ENCODE measurements at places on chromosomes 1 and 21. TPM values are rescaled to one million over a fixed set of nuclear protein-coding genes. Genes with fewer than 3 reads are reported as not detected.

GRCh38 chr1:82034812-82035211 is 234.1 kb downstream of the ADGRL2 start:
- no peak for DNase-seq

The LENEP gene
- not detected for total RNA-seq

DNA sequence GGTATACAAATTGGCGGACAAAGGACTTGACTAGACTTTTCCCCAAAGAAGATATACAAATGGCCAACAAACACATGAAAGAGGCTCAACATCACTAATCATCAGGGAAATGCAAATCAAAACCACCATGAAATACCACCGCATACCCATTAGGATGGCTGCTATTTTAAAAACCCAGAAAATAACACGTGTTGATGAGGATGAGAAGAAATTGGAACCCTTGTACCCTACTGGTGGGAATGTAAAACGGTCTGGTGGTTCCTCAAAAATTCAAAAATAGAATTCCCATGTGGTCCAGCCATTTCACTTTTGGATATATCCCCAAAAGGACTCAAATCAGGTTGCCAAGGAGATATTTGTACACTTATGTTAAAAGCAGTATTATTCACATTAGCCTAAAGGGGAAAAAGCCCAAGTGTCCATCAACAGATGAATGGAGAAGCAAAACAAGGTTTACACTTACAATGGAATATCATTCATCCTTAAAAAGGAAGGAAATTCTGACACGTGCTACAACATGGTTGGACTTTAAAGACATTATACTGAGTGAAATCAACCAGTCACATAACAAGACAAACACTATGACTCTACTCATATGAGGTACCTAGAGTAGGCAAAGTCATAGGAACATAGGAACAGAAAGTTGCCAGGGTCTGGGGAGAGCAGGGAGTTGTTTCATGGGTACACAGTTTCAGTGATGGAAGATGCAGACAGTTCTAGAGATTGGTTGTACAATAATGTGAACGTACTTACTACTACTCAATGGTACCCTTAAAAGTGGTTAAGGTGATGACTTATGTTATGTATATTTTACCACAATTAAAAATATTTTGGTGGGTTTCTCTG is 17.0 kb downstream of the CD34 start:
- no peak for DNase-seq

The CYYR1 gene
- total RNA-seq, result 11.4 TPM

DNA sequence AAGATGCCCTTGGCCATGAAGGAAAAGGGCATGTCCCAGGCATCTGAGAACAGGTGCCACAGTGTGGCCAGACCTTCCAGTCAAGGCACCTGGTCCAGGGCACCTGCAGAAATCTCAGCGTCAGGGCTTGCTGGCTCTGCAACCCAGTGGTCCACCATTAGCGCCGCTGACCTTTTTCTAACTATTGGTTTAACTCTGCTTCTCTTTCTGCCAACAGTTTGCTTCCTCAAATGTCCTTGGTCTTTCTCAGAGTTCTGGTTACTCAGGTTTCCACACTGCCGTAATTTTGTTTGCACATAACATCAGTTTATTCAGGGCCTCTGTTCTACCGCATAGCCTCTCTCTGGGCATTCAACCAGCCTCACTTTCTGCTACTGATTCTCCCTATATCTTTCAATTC is 16.5 kb upstream of the FYB2 start:
- DNase-seq, result no peak

- no peak for DNase-seq
Observed at GRCh38 chr1:42046761-42047507, 106.3 kb upstream of the GUCA2B start.

DNA sequence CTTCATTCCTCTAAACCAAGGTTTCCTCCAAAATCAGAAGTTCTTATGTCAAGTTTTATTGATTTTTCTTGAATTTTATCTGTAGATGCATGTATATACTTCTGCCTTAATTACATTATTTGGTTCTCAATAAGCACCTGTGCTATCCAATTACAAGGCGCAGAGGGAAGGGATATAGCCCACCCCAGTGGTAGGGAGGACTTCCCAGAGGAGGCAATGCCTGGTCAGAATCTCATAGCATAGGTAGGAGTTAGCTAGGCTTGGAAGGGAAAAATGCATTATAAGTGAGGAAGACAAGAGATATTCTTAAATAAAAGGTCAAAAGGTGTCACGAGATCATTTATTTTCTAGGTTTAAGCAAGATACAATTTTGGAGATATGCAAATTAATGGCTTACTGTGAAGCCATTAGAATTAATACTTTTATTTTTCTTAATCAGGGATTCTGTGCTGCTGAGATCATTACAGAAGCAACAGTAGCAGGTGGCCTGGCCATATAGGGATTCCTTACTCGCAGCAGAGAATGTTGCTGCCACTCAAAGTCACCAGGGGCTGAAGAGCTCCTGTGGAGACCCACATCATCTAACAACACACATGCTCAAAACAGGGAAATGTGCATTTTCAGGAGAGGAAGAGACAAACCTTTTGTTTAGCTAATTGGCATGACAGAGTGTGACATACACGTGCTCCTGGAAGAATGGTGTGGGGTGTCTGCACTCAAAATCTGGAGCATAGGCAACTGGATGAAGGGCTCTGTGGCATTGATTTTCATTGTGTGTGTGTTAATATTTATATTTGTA is 178.3 kb downstream of the ATG4C start:
- DNase-seq, result no peak

The SPRR2G gene
- total RNA-seq, result not detected

The OR2M3 gene
- total RNA-seq, result not detected

DNA sequence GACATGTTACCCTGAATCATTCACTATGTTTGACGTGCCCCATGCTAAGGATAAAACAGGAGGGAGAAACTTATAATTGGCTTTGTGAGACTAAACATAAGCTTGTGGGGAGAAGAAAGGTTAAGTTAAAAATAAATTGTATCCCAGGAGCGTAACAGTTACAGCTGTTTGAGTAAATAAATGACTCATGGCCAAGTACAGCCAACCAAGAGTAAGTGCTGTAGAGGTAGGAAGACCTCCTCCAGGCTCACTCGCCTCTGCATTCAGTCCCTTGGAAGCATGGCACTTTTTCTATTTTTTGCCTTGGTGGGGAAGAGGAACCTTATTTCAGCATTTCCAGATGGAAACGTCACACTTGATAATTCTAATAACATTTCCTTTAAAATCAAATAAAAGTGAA is 116.5 kb downstream of the ZP4 start:
- no peak for DNase-seq

- no peak for DNase-seq
Observed at GRCh38 chr1:186325239-186325638, 49.8 kb downstream of the TPR start.

DNA sequence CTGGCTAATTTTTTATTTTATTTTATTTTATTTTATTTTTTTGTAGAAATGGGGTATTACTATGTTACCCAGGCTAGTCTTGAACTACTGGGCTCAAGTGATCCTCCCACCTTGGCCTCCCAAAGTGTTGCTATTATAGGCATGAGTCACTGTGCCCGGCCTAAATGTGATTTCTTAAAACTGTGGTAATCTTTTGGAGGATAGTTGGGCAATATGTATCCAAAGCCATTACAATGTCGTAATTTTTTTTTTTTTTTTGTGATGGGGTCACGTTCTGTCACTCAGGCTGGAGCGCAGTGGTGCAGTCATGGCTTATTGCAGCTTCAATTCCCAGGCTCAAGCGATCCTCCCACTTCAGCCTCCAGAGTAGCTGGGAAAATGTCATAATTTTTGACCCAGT is 14.2 kb downstream of the ETV3L start:
- no peak for DNase-seq

DNA sequence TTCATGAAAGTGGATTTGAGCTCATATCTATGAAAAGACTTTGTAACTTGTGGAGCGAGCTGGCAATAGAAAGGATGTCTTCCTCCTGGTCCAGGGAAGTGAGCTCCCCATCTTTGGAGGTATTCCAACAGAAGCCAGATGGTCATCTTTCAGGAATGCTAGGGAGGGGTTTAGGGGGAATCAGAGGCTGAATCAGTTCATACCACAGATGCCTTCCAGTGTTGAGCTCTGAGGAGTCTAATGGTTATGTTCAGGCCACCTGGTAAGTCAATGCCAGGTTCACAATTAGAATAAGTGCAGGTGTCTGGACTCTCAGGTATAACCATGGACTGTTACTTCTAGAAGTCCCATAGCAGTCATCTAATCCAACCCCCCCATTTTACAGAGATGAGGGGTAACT is 119.1 kb downstream of the ACTL8 start:
- no peak for DNase-seq

The TMEM81 gene
- total RNA-seq, result 0.74 TPM

GRCh38 chr1:118154220-118154619 is 30.8 kb downstream of the SPAG17 start:
- DNase-seq, result no peak

GRCh38 chr1:205584732-205585131 is 47.1 kb downstream of the ELK4 start:
- no peak for DNase-seq

- no peak for DNase-seq
Observed at GRCh38 chr1:225451840-225452515, 24.1 kb upstream of the LBR start.

DNA sequence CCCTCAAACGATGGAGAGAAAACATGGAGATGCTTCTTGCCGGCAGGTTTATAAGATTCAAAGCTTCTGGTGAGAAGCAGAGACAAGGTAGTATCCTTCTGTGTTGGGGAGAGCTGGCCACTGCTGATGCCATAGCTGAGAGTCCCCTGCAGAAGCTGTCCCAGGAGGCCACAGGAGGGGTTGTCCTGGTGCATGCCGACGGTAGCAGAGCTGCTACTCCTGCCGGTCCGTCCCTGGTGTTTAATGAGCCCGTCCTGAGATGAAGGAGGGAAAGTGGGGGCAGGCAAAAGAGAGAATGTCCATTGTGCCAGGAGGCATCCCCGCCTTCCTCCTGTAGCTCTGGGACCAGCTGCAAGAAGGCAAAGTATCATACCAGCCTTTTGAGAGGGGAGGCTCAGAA is 10.4 kb upstream of the C2CD2 start:
- no peak for DNase-seq

DNA sequence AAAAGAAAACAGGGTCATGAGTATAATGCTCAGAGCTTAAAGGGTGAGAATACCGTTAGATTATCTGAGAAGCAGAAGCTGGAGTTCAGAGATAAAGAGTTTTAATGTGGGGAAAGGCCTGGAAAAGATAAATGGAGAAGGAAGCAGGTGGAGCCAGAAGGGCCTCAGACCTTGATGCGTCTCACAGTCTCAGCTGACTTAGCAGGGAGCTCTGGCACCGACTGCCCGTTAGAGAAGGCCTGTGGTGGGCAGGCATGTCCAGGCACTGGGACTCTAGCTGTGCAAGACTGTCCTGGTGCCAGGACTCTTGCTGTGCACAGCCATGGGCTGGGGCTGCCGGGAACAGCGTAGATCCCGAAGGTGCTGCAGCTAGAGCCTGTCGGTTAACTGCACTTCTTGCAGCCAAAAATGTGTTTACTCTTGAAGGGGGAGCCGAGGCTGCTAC is 3.8 kb upstream of the SLAMF9 start:
- no peak for DNase-seq

The TOR1AIP2 gene
- total RNA-seq, result 90.1 TPM

- no peak for DNase-seq
Observed at GRCh38 chr1:203031467-203031866, 5.2 kb downstream of the PPFIA4 start.

GRCh38 chr1:80925130-80925805 is 875.5 kb upstream of the ADGRL2 start:
- no peak for DNase-seq

- no peak for DNase-seq
Observed at GRCh38 chr1:55235722-55236121, 20.6 kb upstream of the USP24 start.

GRCh38 chr1:110680036-110680735 is 5.4 kb upstream of the KCNA3 start:
- DNase-seq, result no peak

- DNase-seq, result no peak
Observed at GRCh38 chr1:6512245-6512907, 20.9 kb upstream of the PLEKHG5 start.

The CFHR3 gene
- 0.48 TPM for total RNA-seq

- no peak for DNase-seq
Observed at GRCh38 chr1:53071167-53071865, 9.3 kb downstream of the PODN start.

DNA sequence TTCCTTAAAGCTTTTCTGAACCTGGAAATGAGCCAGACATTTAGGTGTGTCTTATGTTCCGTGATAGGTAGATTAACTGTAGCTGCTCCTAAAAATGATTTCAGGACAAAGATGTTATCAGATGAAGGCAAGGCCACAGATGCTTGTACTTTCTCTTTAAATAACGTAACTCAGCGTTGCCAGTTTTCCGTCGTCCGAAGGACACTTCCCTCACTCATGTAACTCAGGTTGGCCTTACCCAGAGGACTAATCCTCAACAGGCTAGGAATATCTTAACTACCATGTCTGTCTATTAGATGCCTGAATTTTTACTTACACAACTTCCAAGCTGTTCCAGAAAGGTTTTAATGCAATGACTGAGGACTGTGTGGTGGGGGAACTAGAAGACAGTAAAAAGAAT is 35.4 kb upstream of the FAM89A start:
- DNase-seq, result no peak

- no peak for DNase-seq
Observed at GRCh38 chr21:43605320-43606215, 53.7 kb downstream of the HSF2BP start.

- DNase-seq, result no peak
Observed at GRCh38 chr1:31581821-31582810, 5.8 kb downstream of the TINAGL1 start.

The MCL1 gene
- 160 TPM for total RNA-seq

The CYP4A11 gene
- not detected for total RNA-seq

DNA sequence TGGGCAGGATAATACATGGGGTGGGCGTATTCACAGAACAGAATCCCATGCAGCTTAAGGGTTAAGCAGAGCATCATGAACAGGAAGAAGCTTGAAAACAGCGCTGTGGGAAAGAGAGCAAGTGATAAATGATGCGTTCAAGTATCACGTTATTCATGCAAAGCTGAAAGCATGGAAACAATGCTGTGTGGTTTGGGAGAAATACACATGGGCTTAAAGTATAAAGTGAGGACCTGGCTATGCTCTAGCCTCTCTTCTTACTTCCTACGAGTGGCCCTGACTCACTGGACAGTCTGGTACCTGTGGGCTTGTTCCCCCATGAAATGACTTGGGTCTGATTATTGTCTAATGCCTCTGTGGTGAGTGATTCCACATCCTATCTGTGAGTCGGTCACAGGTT is 25.7 kb downstream of the TMPRSS2 start:
- DNase-seq, result no peak

- no peak for DNase-seq
Observed at GRCh38 chr1:226798427-226799411, 59.6 kb upstream of the ITPKB start.

DNA sequence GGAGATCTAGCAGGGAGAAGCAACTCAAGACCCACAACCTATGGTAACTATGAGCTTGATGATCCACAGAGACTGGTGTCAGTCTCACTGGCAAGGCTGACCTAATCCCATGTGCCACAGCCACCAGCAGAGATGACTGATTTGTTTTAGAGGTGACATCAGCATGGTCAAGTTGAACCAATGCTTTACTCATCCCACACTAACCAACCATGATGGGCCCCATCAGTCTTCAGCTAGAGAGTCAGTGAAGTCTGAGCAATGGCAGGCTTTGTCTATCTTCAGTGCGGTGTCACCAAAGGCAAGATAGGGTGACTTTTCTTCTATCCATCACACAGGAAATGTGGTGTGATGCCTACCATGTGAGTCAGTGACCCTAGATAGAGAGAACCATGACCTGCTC is 1470.7 kb downstream of the NCAM2 start:
- no peak for DNase-seq

All from urinary bladder (tissue), 4 donors.